ENCODE measurements at places on chromosomes 7 and 10. TPM values are rescaled to one million over a fixed set of nuclear protein-coding genes. Genes with fewer than 3 reads are reported as not detected.

- peaks cover 3% of the 10 kb centered on the region for H3K27me3 ChIP-seq
- peak overlapping the region; percentile 57 for H3K4me3 ChIP-seq
- H3K27ac ChIP-seq, result no peak overlapping the region
- H3K36me3 ChIP-seq, result no peaks in the 10 kb centered on the region
These were observed 1.6 kb downstream of the STEAP4 start for GRCh38 chr7:88305044-88305443.

- no peaks in the 10 kb centered on the region for H3K36me3 ChIP-seq
- H3K4me1 ChIP-seq, result no peaks in the 10 kb centered on the region
- H3K27me3 ChIP-seq, result no peaks in the 10 kb centered on the region
- H3K4me3 ChIP-seq, result no peak overlapping the region
These were observed 130.7 kb downstream of the SAMD9 start for GRCh38 chr7:92987095-92987494.

- H3K4me1 ChIP-seq, result peaks cover 53% of the 10 kb centered on the region
- H3K27ac ChIP-seq, result peak within 1 kb of the TSS; percentile 89
- DNase-seq, result peak; percentile 93
- H3K4me3 ChIP-seq, result peak within 1 kb of the TSS; percentile 66
- H3K27me3 ChIP-seq, result no peaks in the 10 kb centered on the region
These were observed at the start of gene ANKRD2 for GRCh38 chr10:97572214-97572989. ANKRD2 (plus strand) TSS chr10:97572779; CDS start chr10:97572789, 10 bp downstream.

- no peaks in the 10 kb centered on the region for H3K4me1 ChIP-seq
- H3K36me3 ChIP-seq, result no peaks in the 10 kb centered on the region
- H3K4me3 ChIP-seq, result no peak overlapping the region
- no peaks in the 10 kb centered on the region for H3K27me3 ChIP-seq
These were observed 12.3 kb downstream of the LRIT2 start for GRCh38 chr10:84213076-84213475.

- no peaks in the 10 kb centered on the region for H3K4me1 ChIP-seq
- no peak overlapping the region for H3K4me3 ChIP-seq
- H3K27ac ChIP-seq, result no peak overlapping the region
- DNase-seq, result no peak
- H3K27me3 ChIP-seq, result no peaks in the 10 kb centered on the region
These were observed 121.2 kb downstream of the MTERF1 start for GRCh38 chr7:91759205-91759863.

- no peak overlapping the region for H3K4me3 ChIP-seq
- no peak for DNase-seq
- no peaks in the 10 kb centered on the region for H3K4me1 ChIP-seq
- no peak overlapping the region for H3K27ac ChIP-seq
- no peaks in the 10 kb centered on the region for H3K27me3 ChIP-seq
- H3K36me3 ChIP-seq, result no peaks in the 10 kb centered on the region
These were observed 1.2 kb upstream of the FOXI2 start for GRCh38 chr10:127735723-127736221.

GRCh38 chr7:83524277-83525075, 124.5 kb downstream of the SEMA3E start:
- no peak overlapping the region for H3K27ac ChIP-seq
- H3K27me3 ChIP-seq, result peaks cover 2% of the 10 kb centered on the region
- no peaks in the 10 kb centered on the region for H3K36me3 ChIP-seq
- no peaks in the 10 kb centered on the region for H3K4me1 ChIP-seq
- no peak overlapping the region for H3K4me3 ChIP-seq

DNA sequence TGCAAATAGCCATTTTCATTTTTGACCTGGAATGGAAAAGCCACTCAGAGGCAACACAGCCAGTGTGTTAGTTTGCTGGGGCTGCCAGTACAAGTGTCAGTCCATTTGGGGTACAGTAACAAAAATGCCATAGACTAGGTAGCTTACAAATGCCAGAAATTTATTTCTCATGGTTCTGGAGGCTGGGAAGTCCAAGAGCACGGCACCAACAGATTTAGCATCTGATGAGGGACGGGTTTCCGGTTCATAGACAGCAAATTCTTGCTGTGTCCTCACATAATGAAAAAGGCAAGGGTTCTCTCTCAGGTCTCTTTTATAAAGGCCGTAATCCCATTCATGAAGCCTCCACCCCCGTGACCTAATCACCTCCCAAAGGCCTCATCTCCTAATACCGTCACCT, 418.2 kb downstream of the TYW1 start:
- no peaks in the 10 kb centered on the region for H3K4me1 ChIP-seq
- H3K27ac ChIP-seq, result no peak overlapping the region
- H3K27me3 ChIP-seq, result no peaks in the 10 kb centered on the region
- DNase-seq, result no peak
- H3K4me3 ChIP-seq, result no peak overlapping the region

DNA sequence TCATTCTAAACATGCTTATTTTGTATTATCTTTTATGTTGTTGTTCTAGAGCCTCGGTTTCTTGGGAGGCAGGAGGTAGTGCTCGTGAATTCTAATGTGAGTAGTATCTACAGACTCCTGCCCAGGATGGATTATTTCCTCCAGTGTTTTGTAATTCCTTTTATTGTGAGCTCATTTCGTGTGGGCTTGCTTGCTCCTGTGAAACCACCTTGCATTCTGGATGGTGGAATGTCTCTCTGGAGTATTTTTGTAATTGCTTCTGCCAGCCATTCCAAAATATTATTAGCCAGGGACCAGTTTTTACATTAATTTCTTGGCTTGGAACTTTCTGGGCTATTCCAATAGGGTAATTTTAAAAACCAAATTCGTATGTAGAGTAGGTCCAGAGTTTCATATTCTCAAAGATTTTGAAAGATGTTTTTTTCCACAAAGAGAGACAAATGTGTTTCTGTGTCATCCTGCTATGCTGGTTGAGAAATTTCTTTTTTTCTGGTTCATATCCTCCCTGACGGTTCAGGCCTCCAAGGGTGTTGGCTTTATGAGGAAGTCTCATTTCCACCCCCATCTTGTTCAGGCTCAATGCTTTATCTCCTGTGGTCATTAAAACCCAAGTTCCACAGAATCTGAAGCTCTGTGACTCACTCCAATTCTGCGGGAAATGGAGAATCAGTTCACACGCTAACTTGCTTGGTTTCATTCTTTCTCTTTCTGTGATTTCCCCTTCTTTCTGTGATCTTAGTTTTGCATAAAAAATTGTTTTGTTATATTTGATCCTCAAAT, 41.7 kb upstream of the CALD1 start:
- no peak overlapping the region for H3K4me3 ChIP-seq
- H3K36me3 ChIP-seq, result no peaks in the 10 kb centered on the region
- no peaks in the 10 kb centered on the region for H3K27me3 ChIP-seq
- H3K27ac ChIP-seq, result no peak overlapping the region
- no peaks in the 10 kb centered on the region for H3K4me1 ChIP-seq
- no peak for DNase-seq

GRCh38 chr10:69861251-69862240, 59.8 kb downstream of the COL13A1 start:
- H3K27ac ChIP-seq, result no peak overlapping the region
- no peak for DNase-seq
- no peaks in the 10 kb centered on the region for H3K27me3 ChIP-seq
- H3K4me3 ChIP-seq, result no peak overlapping the region
- H3K4me1 ChIP-seq, result peaks cover 8% of the 10 kb centered on the region
- H3K36me3 ChIP-seq, result no peaks in the 10 kb centered on the region

GRCh38 chr7:142771353-142771723, 568 bp downstream of the PRSS2 start:
- no peak overlapping the region for H3K27ac ChIP-seq
- no peak for DNase-seq
- H3K27me3 ChIP-seq, result no peaks in the 10 kb centered on the region
- H3K4me1 ChIP-seq, result no peaks in the 10 kb centered on the region
- H3K36me3 ChIP-seq, result no peaks in the 10 kb centered on the region
- H3K4me3 ChIP-seq, result no peak overlapping the region

DNA sequence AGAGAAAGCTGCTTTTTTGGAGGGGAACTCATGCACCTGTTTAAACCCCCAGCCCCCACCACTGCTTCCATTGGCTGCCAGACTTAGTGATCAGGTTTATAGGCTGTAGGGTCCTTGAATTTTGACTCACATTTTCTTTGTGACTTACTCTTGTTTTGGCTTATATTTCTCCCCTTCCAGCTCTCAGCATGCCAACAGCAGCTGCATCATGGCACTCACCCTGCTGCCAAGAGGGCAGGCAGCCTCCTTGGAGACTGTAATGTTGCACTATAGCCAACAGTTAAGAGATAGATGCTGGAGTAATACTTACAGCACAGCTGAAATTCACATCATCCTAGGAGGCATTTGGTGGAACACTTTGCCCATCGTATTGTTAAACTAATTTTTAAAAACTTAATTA, 98.0 kb upstream of the GLCCI1 start:
- no peaks in the 10 kb centered on the region for H3K36me3 ChIP-seq
- no peak overlapping the region for H3K4me3 ChIP-seq
- DNase-seq, result no peak
- no peak overlapping the region for H3K27ac ChIP-seq
- H3K4me1 ChIP-seq, result peaks cover 22% of the 10 kb centered on the region

- H3K27ac ChIP-seq, result no peak overlapping the region
- no peaks in the 10 kb centered on the region for H3K36me3 ChIP-seq
- no peak for DNase-seq
- no peak overlapping the region for H3K4me3 ChIP-seq
- H3K27me3 ChIP-seq, result no peaks in the 10 kb centered on the region
These were observed 30.2 kb downstream of the LHFPL3 start for GRCh38 chr7:104358446-104359132.

DNA sequence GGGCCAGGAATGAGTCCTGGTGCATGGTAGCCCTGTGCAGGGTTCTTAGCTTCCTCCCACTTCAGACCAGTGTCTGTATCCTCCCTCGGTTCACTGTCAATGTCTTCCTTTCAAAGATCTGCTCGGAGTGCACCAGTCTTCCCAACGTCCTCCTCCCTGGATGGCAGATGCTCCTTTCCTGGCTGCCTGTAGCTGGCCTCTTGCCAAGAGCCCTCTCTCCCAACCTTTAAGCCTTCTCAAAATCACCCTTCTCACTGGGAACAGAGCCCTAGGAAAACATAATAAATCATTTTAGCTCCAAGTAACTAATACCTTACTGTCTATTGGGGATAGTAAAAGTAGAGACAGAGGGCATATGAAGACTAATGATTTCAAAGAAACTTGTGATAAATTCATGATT, 490.6 kb downstream of the CCSER2 start:
- no peaks in the 10 kb centered on the region for H3K36me3 ChIP-seq
- no peak overlapping the region for H3K27ac ChIP-seq
- H3K4me1 ChIP-seq, result no peaks in the 10 kb centered on the region
- no peak for DNase-seq
- H3K27me3 ChIP-seq, result no peaks in the 10 kb centered on the region
- no peak overlapping the region for H3K4me3 ChIP-seq

DNA sequence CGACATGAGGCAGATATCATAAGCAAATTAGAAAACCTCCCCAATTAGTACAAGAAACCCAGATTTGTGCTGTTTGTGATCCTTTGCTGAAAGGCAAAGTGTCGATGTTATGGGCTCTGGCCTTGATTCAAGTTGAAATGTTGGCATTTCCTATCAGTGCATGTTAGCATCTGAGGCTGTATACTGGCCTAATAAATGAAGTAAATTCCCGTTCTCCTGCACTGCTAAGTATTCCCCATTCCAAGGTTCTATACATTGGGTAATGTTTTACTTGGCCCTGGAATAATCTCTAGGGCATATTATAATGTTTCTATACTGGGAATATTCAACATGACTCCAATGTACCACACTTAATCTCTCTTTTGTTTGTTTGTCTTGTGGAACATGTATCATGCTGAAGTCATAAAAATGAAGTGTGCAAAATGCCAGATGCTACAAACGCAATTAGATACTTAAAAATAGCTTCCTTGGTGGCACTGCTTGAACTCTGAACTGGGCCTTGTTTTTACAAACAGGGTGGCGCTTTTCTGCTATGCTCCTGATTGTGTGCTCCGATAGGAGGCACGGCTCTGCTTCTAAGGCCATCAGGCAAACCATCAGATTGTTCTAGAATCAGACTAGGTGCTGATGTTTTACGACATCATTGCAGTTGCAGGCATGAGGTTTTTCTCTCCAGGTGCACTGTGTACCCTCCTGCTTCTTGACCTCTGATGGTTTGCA, 156.7 kb upstream of the TCF7L2 start:
- no peaks in the 10 kb centered on the region for H3K36me3 ChIP-seq
- no peak overlapping the region for H3K27ac ChIP-seq
- peaks cover 4% of the 10 kb centered on the region for H3K4me1 ChIP-seq
- no peaks in the 10 kb centered on the region for H3K27me3 ChIP-seq
- H3K4me3 ChIP-seq, result no peak overlapping the region
- DNase-seq, result no peak

DNA sequence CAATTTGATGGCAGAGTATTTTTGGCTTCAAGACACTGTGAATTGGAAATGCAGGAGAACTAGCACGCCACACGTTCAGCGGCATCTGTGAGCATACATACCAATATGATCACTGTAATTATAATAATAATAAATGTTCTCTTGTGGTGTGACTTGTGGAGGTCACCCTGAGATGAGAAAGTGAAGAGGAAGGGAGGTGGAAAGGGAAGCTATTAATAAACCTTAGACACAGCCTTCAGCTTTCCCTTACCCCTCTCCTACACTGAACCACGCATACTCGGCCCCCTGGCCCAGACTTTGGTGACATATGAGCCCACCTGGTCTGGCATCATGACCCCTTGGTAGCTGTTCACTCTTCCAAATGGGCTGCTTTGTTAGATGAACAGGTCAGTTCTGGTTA, 139.1 kb downstream of the SORCS3 start:
- H3K36me3 ChIP-seq, result no peaks in the 10 kb centered on the region
- H3K4me1 ChIP-seq, result no peaks in the 10 kb centered on the region
- no peaks in the 10 kb centered on the region for H3K27me3 ChIP-seq
- no peak overlapping the region for H3K4me3 ChIP-seq
- DNase-seq, result no peak
- H3K27ac ChIP-seq, result no peak overlapping the region

- H3K27me3 ChIP-seq, result no peaks in the 10 kb centered on the region
- no peak overlapping the region for H3K27ac ChIP-seq
- H3K36me3 ChIP-seq, result no peaks in the 10 kb centered on the region
- no peak for DNase-seq
These were observed 50.0 kb downstream of the SLC37A3 start for GRCh38 chr7:140348161-140348849.

GRCh38 chr7:3042861-3043489, 692 bp downstream of the CARD11 start:
- no peaks in the 10 kb centered on the region for H3K36me3 ChIP-seq
- H3K4me3 ChIP-seq, result no peak overlapping the region
- peaks cover 19% of the 10 kb centered on the region for H3K27me3 ChIP-seq
- no peak overlapping the region for H3K27ac ChIP-seq

- H3K27me3 ChIP-seq, result no peaks in the 10 kb centered on the region
- DNase-seq, result no peak
- H3K27ac ChIP-seq, result no peak overlapping the region
These were observed 29.7 kb downstream of the MKLN1 start for GRCh38 chr7:131357282-131357880.

- H3K36me3 ChIP-seq, result no peaks in the 10 kb centered on the region
- no peak overlapping the region for H3K4me3 ChIP-seq
- no peak for DNase-seq
- H3K27ac ChIP-seq, result peak overlapping the region; percentile 33
- no peaks in the 10 kb centered on the region for H3K27me3 ChIP-seq
These were observed 4.9 kb downstream of the PRTFDC1 start for GRCh38 chr10:24947304-24948097.

GRCh38 chr7:128227271-128227670, 13.8 kb upstream of the LEP start:
- no peaks in the 10 kb centered on the region for H3K36me3 ChIP-seq
- H3K27me3 ChIP-seq, result peaks cover 16% of the 10 kb centered on the region
- H3K4me1 ChIP-seq, result no peaks in the 10 kb centered on the region
- no peak overlapping the region for H3K27ac ChIP-seq

GRCh38 chr10:60304829-60305379, 84.8 kb downstream of the ANK3 start:
- H3K27me3 ChIP-seq, result no peaks in the 10 kb centered on the region
- H3K27ac ChIP-seq, result no peak overlapping the region
- no peak overlapping the region for H3K4me3 ChIP-seq
- DNase-seq, result no peak
- no peaks in the 10 kb centered on the region for H3K36me3 ChIP-seq

FAM25C gene
- not detected for total RNA-seq

MRPL43 gene
- total RNA-seq, result 81.3 TPM

BLNK gene
- 1.1 TPM for total RNA-seq

PIP gene
- not detected for total RNA-seq

SMKR1 gene
- 0.74 TPM for total RNA-seq

Data from psoas muscle (tissue), 8 donors.